OCI-LY7 (cell line): ENCODE measurements at places on chromosomes 1 and 21.

- no peak for DNase-seq
Measured at GRCh38 chr1:200867018-200867811, 5.6 kb upstream of the GPR25 start.

DNA sequence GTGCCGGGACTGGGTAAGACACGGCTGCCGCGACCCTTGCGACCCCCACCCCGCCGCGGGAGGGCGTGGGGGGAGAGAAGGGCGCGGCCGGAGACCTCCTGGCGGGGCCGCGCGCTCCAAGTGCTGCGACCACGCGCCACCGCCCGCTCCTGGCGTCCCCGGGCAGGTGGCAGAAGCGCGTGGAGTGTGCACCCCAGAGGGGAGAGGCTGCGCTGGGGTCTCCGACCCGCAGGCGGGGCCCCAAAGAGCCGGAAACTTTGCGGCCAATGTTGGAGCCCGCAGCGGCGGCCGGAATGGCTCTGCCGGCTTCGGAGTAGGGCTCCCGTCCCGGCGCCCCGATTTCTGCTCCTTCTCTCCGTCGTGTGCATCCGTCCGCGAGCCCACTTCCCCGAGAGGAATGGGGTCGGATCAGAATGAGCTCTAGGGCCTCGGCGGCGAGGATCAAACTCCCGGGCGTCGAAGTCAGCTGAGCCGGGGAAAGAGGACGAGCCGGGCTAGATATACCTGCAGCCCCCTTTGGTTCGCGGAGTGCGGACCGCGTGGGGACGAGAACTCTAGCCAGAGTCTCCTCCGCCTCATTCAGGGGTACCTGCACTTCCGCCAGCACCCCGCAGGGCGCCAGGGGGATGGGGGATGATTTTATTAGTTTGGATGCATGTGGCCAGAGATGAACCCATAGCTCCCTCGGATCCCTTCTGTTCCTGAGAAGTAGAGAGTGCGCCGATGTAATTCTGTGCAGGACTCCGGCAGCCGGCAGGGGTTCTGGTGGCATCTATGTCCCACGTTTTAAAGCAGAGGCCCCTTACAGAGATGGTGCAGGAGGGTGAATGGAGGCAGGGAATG lies 751 bp downstream of the STUM start:
- DNase-seq = no peak

GRCh38 chr1:2819429-2819828 lies 17.9 kb upstream of the TTC34 start:
- no peak for DNase-seq

GRCh38 chr1:181655756-181656155 lies 172.4 kb downstream of the CACNA1E start:
- DNase-seq = no peak

DNA sequence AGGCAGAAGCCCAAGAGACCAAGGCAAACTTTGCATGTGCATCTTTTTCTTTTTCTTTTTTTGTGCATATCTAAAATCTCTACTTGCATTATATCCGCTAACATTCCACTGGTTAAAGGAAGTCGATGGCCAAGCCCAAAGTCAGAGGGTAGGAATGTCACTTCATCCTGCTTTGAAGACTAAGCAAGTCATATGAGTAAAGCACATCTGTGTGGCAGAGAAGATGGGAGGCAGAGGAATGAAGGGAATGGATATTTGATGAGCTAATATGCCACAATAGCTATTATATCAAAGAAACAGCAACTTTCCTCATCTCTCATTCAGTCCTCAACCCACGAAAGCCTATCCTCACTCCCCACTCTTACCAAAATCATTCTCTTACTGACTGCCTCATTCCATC lies 59.3 kb downstream of the RNF220 start:
- DNase-seq = no peak

DNA sequence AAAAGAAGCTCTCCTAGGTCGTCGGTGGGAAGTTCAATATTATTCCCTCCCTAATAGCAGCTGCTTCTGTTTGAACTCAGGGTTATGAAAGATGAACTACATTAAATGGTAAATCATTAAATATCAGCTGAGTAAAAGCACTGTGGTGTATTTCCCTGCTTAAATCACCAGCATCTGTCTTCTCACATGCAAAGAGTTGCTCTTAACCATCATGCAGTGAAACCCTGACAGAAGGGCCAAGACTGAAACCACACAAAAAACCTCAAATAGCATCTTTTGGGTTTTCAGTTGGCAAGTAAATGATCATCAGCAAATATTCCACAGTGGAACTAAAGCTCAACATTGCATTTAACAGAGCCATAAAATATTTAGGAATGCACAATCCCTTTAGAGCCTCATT lies 380.0 kb upstream of the ADGRL2 start:
- no peak for DNase-seq

DNA sequence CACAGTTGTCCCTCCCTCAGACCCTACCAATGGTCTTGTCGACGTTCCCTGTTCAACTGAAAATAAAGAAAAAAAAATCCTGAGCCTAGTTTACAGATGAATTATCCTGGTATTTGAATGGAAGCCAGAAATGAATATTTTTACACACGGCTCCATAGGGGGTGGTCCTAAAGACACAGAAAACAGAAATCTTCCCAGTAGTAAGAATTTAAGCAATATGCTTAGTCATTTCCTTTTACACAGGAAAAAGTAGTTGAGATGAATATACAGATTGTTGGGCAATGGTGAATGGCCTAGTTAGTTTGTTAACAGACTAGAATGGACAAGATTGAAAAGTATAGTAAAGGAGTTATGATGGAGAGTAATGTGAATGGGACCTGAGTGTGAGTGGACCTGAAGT lies 67.4 kb downstream of the RGS18 start:
- no peak for DNase-seq

DNA sequence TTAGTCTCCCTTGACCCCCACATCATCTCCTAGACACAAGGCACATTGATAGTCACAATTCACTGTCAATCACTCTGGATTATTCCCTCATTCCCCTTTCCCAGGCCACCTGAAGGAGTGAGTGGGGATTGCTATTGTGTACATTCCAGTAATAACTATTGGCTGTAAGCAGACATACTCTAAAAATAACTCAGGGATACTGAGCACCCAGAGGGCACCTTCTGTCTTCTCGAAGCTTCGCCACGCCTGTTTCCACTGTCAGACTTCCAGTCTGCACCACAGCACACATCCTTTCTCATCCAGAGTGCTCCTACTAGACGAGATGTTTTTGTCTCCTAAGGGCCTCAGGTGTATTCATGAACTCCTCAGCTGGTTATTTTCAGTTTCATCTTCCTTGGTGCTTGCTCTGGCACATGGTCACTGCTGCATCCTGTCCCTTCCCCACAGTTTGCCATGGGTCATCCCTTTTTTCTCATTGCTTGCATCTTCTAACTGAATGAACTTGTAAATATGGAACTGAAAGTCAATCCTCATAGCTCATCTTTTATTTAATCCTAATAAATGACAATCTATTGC lies 848 bp upstream of the APOBEC4 start:
- no peak for DNase-seq

DNA sequence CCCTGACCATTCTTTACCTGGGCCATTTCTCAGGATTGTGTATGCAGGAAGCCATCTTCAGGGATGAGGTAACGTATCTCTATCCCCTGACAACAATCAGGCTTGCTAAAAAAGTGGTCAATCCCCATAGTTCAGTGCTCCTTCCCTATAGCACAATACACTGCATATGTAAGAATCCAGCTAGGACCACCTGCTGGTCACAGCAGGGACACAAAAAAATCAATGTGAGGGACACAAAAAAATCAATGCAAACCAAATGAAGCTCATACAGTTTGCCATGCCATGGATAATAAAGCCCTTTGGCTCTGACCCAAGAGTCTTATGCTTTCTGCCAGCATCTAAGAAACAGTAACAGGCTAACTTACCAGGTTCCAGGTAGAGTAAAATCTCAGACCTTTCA lies 16.3 kb downstream of the ACBD6 start:
- no peak for DNase-seq

DNA sequence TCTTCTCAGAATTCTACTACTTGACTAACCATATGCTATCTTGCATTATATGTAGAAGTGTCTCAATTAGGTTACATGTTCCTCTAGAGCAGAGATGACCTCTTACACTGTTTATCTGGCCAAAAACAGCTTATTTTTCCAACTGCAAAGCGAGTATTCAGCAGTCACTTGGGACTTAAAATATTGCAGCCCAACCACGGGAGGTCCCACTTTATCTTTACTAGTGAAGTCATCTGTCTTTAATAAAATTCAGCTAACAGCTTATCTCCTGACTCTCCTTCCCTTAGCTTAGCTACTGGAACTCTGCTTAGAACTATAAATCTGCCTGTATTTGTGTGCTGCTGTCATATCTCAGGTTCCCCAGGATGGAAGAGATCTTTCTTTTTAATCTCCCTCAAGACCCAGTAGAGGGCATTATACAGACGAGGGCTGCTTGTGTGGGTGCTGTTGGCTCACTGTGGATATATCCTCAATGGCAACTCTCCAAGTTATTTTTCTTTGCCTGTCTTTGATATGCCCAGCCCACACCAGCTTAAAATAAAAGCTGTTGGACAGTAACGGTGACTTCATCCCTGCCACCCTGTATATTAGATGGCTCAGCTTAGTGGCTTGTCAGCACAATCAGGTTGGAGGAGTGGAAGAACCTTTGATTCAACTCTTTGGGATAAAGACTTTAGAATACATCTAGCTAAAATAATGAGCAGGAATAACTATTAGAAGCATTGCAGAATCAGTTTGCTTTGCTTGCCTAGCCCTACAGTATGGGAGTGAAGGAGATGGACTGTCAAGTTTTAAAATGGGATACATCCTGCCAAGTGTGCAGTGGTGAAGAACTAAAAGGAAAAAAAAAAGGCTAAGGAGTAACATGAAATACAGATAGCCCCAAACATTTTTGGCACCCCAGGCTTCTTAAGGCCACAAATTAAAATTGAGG lies 9.6 kb downstream of the ENSA start:
- peak; percentile 50 for DNase-seq

DNA sequence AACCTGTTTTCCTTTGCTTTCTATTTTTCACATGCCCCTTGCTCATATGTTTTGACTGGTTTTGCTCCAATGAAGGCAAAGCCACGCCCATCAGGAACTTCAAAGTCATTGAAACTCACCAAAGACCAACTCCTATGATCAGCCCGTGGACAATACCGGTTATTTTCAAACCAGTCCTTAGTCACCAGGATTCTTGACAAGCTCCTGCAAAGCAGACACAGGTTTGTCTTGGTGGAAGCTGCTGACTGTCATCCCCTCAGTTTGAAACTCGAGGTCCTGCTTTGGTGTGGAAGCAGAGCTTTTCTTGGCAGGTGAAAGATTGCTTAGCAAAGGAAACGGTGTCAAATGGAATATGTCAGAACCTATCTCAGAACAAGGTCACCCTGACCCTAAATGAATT lies 384.7 kb upstream of the CXADR start:
- DNase-seq = no peak

GRCh38 chr1:216531263-216532239 lies 108.3 kb upstream of the USH2A start:
- no peak for DNase-seq

- no peak for DNase-seq
Measured at GRCh38 chr1:212873518-212873917, 15.4 kb downstream of the FLVCR1 start.

- peak; percentile 4 for DNase-seq
Measured at GRCh38 chr1:185238447-185238846, 78.6 kb downstream of the IVNS1ABP start.
